ENCODE measurements at places on chromosomes 3 and 15. TPM values are rescaled to one million over a fixed set of nuclear protein-coding genes. Genes with fewer than 3 reads are reported as not detected.

DNA sequence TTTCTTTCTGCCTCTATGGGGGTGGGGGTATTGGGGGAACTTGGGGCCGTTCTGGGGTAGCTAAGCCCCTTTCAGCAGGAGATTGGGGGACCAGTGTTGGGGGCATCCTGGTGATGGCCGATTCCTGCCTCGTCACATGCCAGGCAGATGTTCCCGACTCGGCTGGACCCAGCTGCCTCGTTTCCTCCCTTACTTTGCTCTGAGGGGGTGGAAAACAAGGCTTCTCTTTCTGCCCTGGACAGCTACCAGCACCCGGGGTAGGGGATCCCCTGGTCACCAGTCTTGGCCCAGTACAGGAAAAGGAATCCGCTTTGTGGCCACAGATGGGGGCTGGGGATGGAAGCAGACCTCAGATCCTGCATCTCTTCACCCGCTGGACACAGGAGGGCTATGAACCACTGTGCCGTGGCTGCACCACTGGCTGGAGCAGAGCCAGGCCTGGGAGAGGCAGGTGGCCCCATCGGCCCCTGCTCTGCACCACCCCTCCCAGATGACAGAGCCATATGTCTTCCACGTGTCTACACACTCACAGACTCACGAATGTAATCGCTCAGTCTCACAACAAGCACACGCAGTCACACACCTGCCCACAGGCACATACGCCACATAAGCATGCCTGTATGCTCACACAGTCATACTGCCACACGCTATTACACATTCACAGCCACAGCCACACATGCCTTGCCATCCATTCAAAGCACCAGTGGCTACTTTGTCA, 12.4 kb downstream of the SNX33 start:
- DNase-seq = no peak

- DNase-seq = no peak
These were observed 17.5 kb upstream of the CPNE9 start for GRCh38 chr3:9686050-9686550.

GRCh38 chr3:20811631-20812030, 625.6 kb upstream of the SGO1 start:
- DNase-seq = no peak

DNA sequence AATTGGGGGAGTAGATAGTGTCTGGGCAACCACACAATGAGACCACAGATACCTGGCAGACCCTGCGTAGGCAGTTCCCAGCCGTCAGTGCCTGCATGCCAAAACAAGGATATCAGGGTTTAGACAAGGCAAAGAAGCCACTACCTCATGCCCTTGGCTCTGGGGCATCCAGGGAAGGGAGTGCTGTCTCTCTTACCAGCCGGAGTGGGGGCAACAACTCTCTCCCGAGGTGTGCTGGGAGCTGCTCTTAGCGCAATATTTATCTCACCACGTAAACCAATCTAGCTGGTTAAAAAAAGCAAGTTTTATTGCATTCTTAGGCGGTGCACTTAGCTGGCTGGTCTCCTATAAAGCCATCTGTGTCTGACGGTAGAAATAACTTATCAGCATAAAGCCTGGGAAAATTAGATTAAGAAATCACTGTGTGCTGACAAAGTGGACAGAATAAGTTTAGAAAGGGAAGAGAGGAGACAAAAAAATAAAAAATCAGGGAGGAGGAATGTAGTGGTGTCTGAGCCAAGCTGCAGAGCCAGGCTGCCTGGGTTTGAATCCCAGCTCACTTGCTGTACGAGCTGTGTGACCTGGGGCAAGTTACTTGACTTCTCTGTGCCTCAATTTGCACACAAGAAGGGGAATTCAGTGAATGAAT, 273.2 kb downstream of the PDZRN3 start:
- DNase-seq = no peak

- DNase-seq = no peak
These were observed 6.5 kb downstream of the EPHB3 start for GRCh38 chr3:184567946-184568559.

GRCh38 chr3:19506171-19506570, 357.9 kb downstream of the KCNH8 start:
- no peak for DNase-seq

Gene TADA3
- total RNA-seq = 73.6 TPM

GRCh38 chr3:112459750-112460149, 39.5 kb downstream of the BTLA start:
- DNase-seq = no peak

DNA sequence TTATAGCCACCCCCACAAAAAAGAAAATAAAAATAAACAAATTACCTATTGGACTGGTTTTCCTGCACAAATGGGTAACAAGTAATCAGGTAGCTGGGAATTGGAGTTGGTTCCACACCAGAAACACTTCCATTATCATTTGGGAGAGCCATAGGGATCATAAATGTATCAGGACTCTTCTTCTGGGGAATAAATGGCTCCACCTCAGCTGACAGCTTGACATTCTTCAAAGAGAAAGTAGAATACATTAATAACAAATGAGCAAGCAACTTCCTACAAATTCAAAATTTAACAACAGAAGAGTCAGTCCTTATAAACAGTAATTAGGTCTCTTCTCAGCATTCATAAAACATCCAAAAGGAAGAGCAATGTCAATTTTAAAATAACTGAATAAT, 8.7 kb downstream of the SECISBP2L start:
- DNase-seq = no peak

DNA sequence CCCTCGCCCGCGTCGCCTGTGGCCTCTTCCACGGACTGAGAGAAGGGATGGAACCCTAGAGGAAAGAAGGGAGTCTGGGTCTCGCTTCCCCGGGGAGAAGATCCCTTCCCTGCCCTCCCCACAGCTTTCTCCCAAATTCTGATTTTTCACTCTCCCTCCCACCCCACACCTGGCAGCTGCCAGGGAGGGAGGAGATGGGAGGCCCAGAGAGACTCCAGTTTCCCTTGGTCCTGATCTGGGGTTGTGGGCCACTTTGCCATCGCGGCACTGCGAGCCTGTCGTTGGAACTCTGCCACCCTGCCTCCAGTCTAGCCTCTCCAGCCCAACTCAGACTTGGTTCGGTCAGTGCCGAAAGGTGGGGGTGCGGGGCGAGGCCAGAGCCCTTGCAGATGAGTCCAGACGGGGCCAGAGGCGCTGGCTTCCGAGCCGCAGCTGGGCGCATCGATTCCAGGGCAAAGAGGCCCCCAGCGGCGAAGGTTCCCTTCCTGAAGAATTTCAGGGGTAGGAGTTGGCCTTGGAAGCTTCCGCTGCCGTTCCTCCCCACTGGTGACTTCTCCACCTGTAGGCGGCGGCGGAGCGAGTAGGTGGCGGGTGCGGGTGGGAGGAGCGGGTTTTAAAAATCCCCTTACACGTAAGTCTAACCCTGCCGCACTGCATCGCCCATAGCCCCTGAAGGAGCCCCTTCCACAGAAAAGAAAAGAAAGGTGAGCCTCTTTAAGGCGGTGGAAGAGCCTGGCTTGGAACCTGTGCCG, 5.2 kb downstream of the WNT5A start:
- DNase-seq = no peak

- no peak for DNase-seq
These were observed 372.0 kb downstream of the NEK10 start for GRCh38 chr3:26997226-26997625.

GRCh38 chr3:175695251-175695650, 836.1 kb downstream of the NAALADL2 start:
- DNase-seq = no peak

DNA sequence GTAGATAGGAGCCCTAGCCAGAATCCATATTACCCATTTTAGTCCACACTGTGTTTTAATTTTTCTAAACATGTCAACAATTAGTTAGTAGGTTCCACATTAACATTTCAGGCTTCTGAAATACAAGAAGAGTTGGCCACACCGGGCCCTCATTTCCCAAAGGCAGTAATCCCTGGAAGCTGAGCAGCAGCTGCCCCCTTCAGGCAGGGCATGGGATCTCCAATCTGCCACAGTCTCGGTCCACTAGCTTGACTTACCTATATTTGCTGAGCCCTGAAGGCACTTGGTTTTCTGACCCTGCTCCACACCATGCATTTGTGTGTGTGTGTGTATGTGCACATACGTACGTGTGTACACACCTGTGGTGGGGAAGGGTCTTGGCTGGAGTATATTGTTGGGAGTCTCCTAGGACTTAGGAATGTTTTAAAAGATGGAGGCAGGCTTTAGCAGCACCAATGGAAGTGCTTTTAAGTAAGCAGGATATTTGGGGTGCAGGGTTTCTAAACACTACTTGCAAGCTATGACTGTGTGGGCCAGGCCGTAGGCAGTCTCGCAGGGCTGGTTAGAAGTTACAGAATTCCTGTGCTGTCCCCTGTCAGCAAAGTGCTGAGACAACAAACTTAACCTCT, 71.2 kb upstream of the SOX14 start:
- DNase-seq = no peak

- DNase-seq = no peak
These were observed 8.7 kb downstream of the SPSB4 start for GRCh38 chr3:141059816-141060215.

GRCh38 chr3:197376735-197377555, 78.5 kb upstream of the DLG1 start:
- no peak for DNase-seq

DNA sequence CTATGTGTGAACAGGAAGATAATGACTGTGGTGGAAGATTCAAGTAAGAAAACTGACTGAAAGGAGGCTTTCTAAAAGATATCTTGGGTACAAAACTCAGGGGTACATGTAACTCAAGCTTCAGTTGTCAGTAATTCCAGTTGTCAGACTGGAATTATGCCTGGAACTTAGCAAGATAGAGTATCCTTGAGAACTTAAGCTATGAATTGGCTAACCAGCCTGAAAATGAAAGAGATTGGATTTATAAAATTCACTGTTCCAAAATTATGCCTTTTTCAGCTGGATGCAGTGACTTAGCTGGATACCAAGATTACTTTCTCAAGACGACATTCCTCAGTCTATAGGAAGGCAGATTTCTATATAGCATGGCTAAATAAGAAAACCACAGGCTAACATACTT, 221.9 kb upstream of the ZBTB20 start:
- DNase-seq = no peak

Gene TMCO5A
- total RNA-seq = not detected

Gene FAH
- total RNA-seq = 14.9 TPM

Data from esophagus muscularis mucosa (tissue), 4 donors.